ENCODE measurements at places on chromosomes 16 and 17.

DNA sequence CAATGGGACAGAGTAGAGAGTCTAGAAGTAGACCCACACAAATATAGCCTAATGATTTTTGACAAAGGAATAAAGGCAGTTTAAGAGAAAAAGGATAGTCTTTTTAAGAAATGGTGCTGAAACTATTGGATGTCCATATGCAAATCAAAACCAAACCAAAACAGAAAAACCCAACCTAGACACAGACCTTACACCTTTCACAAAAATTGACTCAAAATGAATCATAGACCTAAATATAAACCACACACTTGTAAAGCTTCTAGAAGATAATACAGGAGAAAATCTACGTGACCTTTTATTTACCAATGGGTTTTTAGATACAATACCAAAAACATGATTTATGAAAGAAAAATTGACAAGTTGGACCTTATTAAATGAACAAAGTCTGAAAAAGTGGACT lies 66.4 kb upstream of the MPHOSPH6 start:
- no peak for DNase-seq

DNA sequence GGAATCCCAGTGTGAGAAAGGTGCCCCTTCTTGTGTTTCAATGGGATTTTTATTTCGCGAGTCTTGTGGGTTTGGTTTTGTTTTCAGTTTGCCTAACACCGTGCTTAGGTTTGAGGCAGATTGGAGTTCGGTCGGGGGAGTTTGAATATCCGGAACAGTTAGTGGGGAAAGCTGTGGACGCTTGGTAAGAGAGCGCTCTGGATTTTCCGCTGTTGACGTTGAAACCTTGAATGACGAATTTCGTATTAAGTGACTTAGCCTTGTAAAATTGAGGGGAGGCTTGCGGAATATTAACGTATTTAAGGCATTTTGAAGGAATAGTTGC lies 567 bp downstream of the UBB start:
- no peak for DNase-seq

DNA sequence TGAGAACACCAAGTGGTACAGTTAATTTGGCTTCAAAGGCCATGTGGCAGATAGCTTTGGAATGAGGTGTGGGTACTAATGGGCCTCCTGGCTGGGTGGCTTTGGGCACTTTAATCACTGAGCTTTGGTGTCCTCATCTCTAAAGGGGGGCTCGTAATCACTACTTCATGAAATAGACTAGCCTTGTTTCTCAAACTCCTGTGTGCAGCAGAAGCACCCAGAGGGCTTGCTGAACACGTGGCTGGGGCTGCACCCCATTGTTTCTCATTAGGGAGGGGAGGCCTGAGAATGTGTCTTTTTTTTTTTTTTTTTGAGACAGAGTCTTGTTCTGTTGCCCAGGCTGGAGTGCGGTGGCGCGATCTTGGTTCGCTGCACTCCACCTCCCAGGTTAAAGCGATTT lies 5.8 kb downstream of the EPN2 start:
- DNase-seq, result no peak

GRCh38 chr16:720990-721764 lies at the start of gene ANTKMT:
Gene ANTKMT (plus strand): TSS chr16:721146. CDS start chr16:721275, 129 bp downstream.
- DNase-seq, result peak; percentile 48

- DNase-seq, result no peak
These were observed 42.7 kb downstream of the SOCS3 start for GRCh38 chr17:78316867-78317789.

GRCh38 chr17:79887451-79887991 lies 48.3 kb upstream of the CBX4 start:
- DNase-seq, result no peak

GRCh38 chr16:3842994-3843393 lies 37.5 kb downstream of the CREBBP start:
- DNase-seq, result no peak

GRCh38 chr17:78163881-78164747 lies 4.3 kb upstream of the SYNGR2 start:
- no peak for DNase-seq

DNA sequence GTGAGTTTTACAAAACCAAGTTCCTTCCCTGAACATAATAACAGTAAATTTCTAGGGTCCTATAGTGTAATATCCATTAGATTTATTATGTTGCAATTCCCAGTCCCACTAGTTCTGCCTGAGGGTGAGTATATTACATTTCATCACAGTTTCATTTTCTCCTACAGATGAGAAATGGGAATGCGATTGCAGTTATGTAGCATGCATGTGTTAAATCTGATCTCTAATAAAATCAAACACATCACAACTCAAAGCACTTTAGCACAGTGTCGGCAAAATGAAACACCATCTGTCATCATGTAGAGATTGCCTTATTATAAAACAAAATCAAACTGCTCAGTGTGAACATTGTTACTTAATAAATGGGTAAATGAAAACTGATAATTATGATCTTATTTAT lies 180.5 kb upstream of the TOX3 start:
- DNase-seq, result no peak

DNA sequence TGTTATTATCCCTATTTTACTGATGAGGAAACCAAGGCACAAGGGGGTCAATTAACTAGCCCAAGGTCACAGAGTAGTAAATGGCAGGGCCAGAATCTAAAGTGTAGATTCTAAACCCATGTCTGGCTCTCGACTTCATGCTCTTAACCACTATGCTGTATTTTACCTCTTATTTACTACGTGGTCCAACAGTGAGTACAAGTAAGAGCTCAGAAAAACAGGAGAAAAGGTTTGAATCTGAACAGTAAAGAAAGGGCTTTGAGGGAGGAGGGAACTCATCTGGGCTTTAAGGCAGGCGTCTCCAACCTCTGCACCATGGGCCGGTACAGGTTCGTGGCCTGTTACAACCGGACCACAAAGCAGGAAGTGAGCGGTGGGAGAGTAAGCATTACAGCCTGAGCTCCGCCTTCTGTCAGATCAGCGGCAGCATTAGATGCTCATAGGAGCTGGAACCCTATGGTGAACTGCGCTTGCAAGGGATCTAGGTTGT lies 62.9 kb downstream of the SMURF2 start:
- no peak for DNase-seq

DNA sequence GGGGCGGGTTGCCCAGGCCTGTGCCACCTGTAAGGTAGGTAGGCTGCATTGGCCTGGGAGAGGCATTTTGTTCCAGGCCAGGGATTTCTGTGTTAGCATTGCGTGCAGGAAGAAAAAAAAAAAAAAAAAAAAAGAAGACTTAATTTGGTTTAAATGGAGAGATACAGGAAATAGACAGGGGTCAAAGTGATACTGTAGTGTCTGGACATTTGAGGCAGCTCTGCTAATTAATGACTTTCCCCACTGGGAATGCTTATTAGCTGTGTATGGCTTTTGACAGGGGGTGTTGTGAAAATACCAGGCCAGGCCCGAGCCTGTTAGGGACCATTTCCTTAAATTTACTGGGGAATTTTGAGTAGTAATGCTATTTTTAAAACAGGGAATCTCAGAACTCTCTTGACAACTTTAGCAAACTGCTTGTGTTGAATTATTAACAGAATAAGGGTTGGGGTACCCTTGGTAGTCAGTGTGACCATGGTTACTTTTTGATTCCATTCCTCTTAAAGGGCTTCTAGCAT lies 1.0 kb downstream of the MAP2K4 start:
- DNase-seq, result no peak
